H7 (cell line): ENCODE measurements at places on chromosomes 7 and 10.

DNA sequence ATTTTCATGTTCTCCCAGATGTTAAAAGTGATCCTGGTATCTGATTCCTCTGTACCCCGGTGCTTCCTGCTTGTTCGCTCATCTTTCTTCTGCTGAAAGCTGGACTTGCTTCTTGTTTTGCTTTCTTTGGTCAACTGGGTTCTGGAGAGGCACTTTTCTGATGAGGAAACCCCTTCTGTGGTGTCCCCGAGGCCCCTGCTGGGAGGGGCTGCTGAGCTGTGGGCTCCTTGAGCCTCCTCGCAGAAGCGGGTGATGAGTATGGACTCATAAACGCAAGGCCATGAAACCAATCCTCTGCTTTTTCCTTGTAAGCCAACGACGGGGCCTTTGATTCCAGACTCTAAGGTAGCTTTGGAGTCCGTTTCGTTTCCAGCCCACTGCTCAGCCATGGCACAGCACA is 7.8 kb downstream of the WIPI2 start:
- DNase-seq, result no peak

GRCh38 chr10:117167346-117167788 is 29.3 kb upstream of the VAX1 start:
- no peak for DNase-seq

DNA sequence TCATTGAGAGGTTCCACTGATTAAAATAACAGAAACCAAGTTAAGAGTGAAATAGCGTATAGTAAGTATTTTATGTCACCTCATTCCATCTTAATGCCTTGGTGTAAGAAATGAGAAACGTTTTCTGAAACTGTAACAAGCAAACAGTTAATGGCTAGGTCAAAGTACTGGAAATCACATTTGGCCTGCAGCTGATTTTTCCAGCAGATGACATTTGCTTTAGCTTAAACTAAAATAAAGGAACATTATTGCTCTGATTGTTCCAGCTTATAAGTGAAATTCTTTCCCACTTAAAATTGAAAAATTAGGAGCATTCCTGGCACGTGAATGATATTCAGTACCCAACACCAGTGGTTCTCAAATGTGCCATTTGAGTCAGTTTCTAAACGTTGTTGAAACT is 213.6 kb upstream of the DPP6 start:
- no peak for DNase-seq

- DNase-seq, result no peak
Observed at GRCh38 chr10:119496273-119496672, 46.2 kb downstream of the RGS10 start.

GRCh38 chr7:51613911-51614357 is 297.3 kb upstream of the COBL start:
- no peak for DNase-seq

DNA sequence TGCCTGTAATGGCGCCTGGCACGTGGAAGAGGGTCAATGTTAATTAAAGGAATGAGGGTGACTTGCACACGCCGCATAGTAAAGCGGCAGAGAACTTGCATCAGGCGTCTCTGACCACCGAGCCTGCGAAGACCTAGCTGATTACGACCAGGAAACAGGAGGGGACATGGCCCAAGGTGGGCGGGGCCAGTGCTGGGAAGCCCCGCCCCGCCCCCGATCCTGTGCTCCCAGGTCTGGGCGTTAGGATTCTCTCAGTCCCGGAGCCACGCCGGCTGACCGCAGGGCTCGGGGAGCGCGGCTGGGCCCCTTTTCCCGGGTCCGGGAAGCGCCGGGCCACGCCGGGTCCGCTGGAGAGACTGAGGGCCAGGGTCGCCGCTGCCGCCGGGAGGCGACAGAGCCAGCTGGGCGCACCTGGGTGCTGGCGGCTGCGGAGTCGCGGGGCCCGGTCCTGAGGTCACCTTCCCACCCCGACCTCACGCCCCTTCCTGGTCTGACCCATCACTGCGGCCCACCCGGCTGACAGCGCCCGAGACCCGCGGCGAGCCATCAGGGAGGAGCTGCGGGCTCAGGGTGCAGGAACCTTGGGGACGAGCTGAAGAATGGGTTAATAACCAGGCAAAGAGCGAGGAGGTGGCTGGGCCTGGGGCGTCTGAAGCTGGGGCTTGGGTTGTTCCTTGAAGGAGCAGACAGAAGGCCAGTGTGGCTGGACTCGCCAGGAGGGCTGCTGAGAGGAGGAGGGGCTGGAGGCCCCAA is 23.0 kb upstream of the GRID1 start:
- peak; percentile 97 for DNase-seq

DNA sequence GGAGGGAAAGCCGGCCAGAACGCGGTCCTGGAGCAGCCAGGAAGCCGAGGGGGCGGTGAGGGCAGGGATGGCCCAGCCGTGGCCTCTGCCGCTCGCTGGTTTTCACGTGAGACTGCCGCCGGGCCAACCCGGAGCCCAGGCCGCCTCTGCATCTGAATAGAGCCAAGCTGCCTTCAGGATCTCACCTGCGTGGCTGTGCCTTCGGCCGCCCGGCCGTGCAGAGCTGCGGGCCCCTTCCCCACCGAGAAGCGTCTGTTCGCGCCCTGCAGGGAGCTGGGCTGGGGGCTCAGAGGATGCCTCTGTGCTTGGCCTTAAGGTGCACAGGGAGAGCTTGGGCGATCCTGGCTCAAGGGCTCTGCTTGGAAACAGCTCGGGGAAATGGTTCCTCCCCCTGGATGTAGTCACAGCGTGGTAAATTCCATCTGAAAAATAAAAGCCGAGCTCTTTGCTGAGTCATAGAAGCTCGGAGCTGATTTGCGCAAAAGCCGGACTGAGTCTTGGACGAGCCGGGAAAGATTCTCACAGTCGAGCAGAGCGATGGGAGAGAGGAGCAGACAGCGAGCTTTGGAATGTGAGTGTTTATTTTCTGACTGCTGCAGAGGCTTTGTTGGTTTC is at the start of gene JAKMIP3:
TSS of gene JAKMIP3 (plus strand) at position 456 of the 615 bp plus-strand sequence. CDS start 38,863 bp downstream, outside the sequence.
- peak; percentile 90 for DNase-seq

- DNase-seq, result no peak
Observed at GRCh38 chr10:128896963-128897362, 570.1 kb upstream of the MGMT start.

GRCh38 chr7:16359216-16359615 is 62.1 kb downstream of the CRPPA start:
- no peak for DNase-seq

DNA sequence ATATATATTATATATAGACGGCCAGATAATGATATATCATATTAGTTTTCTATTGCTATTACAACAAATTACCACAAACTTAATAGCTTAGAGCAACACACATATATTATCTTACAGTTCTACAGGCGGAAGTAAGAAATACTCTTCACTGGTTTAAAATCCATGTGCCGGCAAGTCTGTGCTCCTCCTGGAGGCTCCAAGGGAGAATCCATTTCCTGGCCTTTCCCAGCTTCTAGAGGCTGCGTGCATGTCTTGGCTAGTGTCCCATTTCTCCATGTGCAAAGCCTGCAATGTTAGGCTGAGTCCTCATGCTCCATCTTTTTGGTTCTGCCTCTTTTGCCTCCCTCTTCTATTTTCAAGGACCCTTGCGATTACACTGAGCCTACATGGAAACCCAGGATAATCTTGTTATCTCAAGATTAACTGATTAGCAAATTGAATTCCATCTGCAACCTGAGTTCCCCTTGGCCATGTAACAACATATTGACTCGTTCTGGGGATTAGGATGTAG is 23.9 kb upstream of the PNLIPRP3 start:
- no peak for DNase-seq

DNA sequence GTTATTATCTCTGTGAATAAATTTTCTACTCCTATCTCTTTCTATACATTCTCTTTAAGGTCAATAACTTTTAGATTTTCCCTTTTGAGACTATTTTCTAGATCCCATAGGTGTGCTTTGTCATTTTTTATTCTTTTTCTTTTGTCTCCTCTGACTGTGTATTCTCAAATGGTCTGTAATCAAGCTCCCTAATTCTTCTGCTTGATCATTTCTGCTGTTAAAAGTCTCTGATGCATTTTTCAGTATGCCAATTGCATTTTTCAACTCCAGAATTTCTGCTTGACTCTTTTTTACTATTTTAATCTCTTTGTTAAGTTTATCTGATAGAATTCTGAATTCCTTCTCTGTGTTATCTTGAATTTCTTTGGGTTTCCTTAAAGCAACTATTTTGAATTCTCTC is 78.2 kb downstream of the THNSL1 start:
- no peak for DNase-seq

- peak; percentile 84 for DNase-seq
Observed at GRCh38 chr10:3486346-3487065, 298.5 kb downstream of the KLF6 start.

GRCh38 chr10:54947605-54948004 is 146.6 kb upstream of the PCDH15 start:
- DNase-seq, result no peak

GRCh38 chr10:82282782-82283456 is 407.9 kb downstream of the NRG3 start:
- DNase-seq, result no peak

- DNase-seq, result no peak
Observed at GRCh38 chr7:149462101-149462520, 1.2 kb upstream of the ZNF777 start.

- DNase-seq, result no peak
Observed at GRCh38 chr7:96669812-96670211, 39.8 kb downstream of the SEM1 start.

- no peak for DNase-seq
Observed at GRCh38 chr7:49893131-49893530, 119.7 kb downstream of the VWC2 start.

GRCh38 chr7:77910124-77910523 is 111.6 kb downstream of the PHTF2 start:
- no peak for DNase-seq

- DNase-seq, result no peak
Observed at GRCh38 chr7:95376632-95377400, 19.4 kb downstream of the PON3 start.

GRCh38 chr10:59384761-59385160 is 22.4 kb upstream of the FAM13C start:
- DNase-seq, result no peak
